Stimulated activated CD4-positive, alpha-beta T cell treated with anti-CD3 and anti-CD28 coated beads, Interleukin-1b, Interleukin-23, amount 100 ng/mL, for 24 hours (primary cell): ENCODE measurements at places on chromosomes 12 and 14.

DNA sequence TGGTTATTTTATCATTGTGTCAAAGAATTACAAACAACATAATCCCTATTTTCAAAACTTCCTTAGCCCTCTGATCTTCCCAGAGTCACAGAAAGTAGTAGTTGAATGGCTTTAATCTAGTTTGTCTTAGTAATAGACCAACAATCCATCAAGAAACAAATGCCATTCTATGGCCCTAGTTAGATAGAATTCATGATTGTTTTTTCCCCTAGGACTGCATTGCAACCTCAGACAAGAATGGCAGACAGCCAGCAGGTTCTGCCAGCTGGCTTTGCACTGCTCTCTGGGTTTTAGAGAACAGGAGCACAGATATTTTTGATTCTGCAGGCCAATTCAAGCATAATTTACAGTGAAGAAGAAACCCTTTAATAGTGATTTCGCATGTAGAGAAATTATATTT, 33.8 kb downstream of the SYT1 start:
- no peak for DNase-seq

DNA sequence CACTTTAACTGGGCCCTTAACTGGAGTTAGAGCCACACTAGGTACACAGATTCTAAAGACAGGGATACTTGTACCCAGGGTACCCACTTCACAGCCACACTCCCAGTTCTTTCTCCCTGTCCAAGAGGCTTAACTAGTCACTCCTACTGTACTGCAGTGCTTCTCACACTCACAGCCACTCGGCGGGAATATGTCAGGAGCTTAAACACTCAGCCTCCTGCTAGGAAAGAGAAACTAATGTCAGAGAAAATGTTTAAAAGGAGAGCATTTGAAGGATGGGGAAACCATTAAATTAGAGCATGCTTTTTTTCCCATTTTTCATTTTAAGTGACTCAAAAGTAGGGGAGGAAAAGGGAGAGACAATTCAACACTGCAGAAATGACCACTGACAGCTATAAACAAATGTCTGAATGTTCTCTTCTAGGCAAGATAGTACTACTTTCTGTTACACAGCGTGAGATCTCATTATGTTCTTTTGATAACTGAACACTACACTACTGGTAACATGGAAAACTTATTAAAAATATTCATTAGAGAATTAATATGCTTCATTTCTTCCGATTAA, 22.9 kb upstream of the MDM1 start:
- DNase-seq = no peak

- no peak for DNase-seq
Measured at GRCh38 chr12:125064492-125064891, 743 bp upstream of the AACS start.

GRCh38 chr14:100839681-100840111, 13.8 kb downstream of the MEG3 start:
- no peak for DNase-seq

GRCh38 chr12:92905258-92905810, 23.8 kb downstream of the EEA1 start:
- no peak for DNase-seq

GRCh38 chr12:115847398-115847797, 430.1 kb downstream of the MED13L start:
- DNase-seq = no peak
